Fibroblast of gingiva (primary cell): ENCODE measurements at places on chromosomes 16 and 17.

DNA sequence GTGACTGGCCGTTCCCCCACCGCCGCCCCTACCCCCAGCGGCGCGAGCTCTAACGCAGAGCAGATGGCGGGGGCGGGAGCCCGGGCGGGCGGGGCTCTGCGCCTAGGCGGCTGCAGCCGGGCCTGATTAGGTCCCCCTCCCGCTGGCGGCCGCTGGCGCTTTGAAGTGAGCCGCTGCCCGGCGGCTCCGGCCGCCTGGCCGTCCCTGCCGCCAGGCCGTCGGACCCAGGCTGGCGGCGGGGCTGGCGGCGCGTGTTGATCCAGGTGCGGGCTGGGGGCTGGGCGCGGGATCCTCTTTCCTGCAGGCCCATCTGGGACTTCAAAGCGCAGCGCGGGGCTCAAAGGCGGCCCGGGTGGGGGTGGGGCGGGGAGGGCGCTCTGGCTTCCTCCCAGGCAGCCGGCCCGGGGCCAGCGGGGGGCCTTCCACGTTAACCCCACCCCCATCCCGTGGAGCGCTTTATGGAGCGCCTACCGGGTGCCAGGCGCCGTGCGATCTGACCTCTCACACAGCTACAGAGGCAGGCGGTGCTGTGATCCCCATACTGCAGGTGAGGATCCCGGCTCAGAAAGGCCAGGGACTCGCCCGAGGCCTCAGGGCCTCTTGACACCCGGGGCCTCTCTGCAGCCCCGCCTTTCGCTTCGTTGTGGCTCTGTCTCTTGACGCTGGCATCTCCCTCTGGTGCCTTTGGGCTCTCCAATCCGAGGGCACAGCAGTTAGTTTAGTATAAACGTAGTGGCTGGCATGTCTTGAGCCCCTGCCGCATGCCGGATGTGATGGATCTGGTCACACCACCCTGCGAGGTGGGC, 80.0 kb upstream of the NKD1 start:
- DNase-seq: no peak

GRCh38 chr17:39461926-39462569, 762 bp downstream of the CDK12 start:
- no peak for DNase-seq

DNA sequence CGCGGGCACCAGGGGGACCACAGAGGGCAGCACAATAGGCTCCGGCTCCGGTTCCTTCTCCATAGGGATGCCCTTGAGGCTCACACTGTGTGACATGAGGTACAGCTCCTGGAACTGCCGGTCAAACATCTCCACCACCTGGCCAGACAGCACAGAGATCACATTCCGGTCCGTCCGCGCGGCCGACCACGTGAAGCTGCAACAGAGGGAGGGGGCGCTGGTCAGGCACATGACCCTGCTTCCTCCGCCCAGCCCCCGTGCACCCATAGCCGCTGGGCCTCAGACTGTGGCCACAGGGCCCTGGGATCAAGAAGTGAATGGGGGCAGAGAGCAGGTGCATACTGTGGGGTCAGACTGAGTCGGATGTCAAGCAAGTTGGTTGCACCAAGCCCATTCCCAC, 25.9 kb downstream of the FAM83G start:
- DNase-seq: no peak

- no peak for DNase-seq
Measured at GRCh38 chr16:30942426-30942806, 6.5 kb upstream of the ORAI3 start.

- DNase-seq: no peak
Measured at GRCh38 chr17:280216-280615, 72.4 kb downstream of the RPH3AL start.

GRCh38 chr16:58843675-58844074, 109.6 kb upstream of the GOT2 start:
- peak; percentile 14 for DNase-seq

DNA sequence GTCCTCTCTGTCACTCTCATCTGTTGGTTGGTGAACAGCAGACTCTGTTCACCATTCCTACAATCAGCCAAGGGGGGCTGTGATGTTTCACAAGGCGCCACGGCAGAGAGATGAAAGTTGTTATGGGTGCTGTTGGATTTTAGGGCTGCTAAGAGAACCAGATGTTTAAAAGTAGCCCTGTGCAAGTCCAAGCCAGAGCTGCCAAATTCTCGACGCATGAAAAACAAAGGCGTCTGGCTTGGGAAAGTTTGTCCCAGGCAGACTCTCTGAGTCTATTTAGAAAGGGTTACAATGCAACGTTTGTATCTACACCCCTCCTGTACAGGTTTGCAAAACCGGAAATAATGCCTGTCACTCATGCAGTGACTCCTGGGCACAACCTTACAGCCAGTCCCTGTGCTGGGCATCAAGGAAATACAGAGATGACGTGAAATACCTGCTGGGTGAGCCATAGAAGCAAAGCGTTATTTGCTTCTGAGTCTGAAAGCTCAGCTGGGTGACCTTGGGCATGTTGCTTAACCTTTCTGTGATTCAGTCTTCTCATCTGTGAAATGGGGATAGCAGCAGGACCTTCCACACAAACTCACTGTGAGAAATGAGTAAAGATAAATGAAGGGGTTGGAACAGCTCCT, 74.8 kb downstream of the XYLT1 start:
- peak; percentile 29 for DNase-seq

DNA sequence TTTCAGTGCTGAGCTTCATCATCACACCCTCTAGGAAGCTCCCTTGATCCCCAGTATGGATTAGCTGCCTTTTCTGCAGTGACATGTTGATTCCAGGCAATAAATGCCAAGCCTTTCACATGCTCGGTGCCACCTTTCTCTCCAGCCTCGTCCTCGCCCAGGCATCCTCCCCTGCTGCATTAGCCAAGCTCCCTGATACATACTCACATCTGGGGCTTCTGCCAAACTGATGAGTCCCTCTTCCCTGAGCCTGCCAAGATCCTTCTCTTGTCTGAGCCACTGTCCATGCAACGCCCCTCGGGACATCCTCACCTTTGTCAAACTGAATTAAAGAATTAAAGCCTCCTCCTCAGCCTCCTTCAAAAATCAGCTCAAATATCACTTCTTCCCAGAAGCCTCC, 538.5 kb upstream of the CDH11 start:
- DNase-seq: peak; percentile 40

- no peak for DNase-seq
Measured at GRCh38 chr17:10141436-10141835, 57.0 kb downstream of the GAS7 start.

DNA sequence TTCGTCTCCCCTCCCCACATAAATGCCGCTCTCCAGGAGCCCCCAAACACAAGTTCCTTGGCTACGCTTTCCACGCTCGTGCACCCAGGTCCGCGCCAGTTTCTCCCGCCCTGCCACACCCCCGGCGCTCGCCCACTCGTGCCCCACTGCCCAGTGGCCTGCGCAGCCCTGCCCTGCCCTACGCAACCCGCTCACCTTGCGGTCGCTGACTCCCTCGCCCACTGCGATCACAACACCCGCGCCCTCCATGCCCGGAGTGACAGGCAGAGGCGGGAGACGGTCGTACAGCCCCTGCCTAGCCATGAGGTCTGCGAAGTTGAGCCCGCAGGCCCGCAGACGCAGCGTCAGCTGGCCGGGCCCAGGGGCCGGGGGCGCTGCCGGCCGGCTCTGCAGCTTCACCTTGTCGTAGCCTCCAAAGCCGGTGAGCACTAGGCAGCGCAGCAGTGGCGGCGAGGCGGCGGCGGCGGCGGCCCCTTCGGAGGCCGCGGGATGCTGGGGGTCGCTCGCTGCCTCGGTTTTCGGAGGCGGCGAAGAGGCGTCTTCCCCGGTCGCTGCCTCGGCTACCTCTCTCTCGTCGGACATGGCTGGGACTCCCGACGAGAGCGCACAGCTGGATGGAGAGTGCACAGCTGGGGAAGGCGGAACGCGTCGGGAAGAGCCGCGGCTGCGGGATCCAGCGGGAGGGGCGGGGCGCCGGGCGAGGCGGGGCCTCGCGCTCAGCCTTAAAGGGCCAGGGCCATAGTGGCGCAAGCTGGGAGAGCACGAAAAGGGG, at the start of gene VAT1:
VAT1 (minus strand) TSS at position 645 of the 772 bp plus-strand sequence; CDS start at position 582, 63 bp downstream.
- peak; percentile 69 for DNase-seq

DNA sequence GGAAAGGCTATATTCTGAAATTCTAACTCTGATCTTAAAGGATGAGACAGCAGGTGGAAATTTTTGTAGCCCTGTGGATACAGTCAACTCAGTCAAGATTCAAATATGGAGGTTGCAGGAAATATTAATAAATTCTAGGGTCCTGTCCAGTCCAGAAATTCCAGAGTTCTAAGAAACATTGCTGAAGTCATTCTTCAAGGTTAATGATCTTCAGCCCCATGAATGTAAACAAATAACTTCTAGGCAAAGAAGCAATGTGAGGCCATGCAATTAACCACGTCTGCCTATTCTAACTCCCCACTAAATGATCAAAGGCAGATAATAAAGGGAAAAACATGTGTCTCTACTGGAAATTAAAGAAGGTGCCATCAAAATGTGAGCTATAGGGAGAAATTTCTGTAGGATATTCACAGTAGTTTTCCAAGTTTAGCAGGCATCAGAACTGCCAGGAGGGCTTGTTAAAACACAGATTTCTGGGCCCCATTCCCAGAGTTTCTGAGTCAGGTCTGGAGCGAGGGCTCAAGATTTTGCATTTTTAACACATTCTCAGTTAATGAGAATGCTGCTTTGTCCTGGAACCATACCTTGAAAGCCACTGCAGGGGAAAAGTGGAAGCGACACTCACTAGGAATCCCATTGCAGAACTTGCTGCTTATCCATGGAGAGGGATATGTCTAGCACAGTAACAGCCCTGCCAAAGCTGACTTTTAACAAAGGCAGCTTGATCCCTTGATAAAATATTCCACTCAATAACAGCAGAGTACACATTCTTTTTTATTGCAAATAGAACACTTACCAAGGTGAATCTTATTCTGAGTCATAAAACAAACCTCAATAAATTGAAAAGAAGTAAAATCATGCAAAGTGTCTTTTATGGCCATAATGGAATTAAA, 61.8 kb downstream of the DNAH3 start:
- DNase-seq: no peak

DNA sequence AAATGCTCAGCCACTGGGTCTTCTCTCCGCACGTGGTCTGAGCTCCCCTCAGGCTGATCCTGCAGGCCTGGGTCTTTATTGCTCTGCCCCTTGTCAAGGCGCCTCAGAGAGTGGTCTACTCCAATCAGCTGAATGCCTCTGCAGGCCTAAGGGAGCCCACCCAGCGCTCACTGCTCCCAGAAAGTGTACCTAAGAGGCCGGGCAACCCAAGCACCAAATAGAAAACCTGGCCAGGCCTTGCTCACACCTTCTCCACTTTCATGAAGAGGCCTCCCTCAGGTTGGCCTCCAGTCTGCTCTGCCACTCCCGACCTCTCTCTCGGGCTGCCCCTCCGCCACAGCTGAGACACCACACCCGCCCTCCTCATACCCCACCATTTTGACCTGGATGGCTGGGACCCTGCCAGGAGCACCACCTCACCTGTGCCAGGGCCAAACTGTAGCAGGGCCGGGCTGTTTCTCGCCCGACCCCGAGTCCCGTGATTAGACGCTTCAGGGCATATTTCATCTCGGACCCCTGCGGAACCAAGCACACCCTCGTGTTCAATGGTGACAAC, 665 bp downstream of the MYBBP1A start:
- DNase-seq: no peak

DNA sequence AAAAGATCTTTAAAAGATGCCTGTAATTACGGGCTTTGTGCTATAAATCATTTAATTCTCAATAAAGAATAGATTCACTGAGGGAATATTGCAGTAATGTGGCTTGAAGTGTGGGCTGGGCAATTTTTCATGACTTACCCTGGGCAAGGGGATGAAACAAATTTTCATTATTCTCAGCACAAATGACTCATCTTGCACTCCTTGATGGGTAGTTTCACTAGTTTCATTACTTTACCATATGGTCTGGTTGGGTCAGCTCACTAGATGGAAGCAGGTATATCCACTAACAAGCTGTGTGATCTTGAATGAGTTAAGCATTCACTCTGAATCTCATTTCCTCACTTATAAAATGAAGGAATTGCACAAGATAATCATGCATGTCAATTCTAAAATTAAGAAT, 234.3 kb downstream of the ABCC12 start:
- DNase-seq: no peak

DNA sequence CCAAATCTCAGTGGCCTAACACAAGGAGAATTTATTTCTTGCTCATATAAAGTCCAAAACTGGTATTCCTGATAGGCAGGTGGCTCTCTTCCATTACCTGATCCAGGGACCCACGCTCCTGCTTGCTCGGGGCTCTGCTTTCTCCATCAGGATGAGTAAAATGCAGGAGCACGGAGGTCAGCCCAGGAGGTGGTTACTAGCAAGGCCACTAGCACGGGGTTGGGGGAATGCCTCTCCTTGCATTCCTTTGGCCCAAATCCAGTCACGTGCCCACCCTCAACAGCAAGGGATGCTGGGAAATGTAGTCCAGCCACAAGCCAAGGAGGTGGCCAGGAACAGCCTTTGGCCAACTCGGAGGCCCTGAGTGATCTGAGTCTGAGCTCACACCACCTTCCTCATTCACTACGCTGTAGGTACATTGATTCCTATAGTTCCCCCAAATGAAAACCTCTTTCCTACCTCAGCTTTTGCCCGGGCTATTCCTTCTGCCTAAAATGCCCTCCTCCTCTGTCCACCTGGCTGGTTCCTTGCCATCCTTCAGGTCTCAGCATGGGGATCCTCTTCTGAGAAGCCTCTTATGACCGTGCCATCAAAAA, 38.3 kb upstream of the HAPSTR1 start:
- peak; percentile 42 for DNase-seq

GRCh38 chr17:82787081-82787848, 35.4 kb downstream of the TBCD start:
- peak; percentile 87 for DNase-seq

GRCh38 chr17:72264682-72265405, 144.0 kb downstream of the SOX9 start:
- no peak for DNase-seq

GRCh38 chr17:53516636-53517035, 306.1 kb upstream of the KIF2B start:
- DNase-seq: no peak

DNA sequence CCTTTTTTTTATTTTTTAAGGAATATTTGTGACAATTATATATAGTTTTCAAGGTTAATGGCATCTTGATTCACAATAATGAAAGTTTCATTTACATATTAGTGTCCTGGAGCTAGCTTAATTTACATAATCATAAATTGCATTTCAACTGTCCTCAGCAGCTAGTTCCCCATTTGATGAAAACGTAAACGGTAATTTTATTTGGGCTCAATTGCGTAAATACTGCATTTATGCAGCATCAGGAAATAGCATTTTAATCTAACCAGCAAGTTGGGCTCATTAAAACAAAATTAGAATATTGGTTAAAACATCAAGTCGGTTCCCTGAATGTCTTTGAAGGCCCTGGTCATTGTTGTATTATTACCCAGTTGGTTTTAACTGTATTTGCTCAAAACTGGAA, 136.8 kb upstream of the CDH5 start:
- no peak for DNase-seq

DNA sequence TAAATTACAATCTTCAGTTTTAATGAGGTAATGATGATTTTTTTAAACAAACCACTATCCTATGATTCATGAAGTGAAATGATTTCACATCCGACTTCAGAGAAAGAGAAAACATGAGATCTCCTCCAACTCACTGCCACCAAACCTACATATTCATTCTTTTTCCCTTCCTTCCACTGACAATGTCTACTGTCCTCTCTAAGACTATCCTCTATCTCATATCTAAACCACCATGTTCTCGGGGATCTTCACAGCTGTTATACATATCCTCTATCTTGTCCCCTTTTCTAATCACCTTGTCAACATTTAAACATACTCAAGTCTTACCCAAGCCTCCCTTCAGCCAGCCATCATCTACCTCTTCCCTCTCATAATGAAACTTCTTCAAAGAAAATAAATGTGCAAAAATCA, 53.5 kb downstream of the SMURF2 start:
- DNase-seq: peak; percentile 6
